ENCODE measurements at places on chromosomes 4 and X. TPM values are rescaled to one million over a fixed set of nuclear protein-coding genes. Genes with fewer than 3 reads are reported as not detected.

DNA sequence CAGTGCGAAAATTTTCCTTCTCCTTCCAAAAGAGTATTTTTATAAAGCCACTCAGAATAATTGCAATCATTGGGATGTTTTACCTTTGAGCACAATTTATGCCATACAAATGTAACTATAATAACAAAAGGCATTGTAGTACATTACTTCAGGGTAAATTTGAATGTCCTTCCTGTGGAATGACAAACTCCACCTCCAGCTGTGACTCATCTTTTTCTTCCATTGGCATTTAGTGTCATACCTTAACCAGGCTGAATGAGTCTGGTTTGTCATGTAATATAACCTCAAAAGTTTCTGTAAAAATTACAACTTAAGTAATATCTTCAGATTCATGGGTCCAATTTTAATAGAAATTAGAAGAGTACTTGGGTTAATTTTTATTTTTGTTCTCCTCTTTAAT lies 93.3 kb downstream of the TMEM47 start:
- DNase-seq = no peak

DNA sequence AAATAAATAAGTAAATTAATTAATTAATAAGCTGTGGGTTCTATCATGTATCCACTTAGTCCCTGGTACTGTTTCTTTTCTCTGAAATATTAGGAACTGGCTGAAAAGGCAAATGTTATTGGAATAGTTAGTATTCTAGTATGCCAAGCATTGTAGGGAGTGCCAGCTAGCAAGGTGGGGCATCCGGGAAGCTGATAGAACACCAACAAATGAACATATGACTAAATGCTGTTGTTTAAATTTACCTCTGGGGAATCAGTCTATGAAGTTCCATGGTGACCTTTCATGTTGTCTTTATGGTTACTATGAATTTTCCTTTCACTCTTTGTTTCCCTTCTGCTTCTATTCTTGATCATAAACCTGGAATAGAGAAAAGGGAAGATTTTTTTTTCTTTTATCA lies 32.7 kb downstream of the NUDT6 start:
- DNase-seq = no peak

GRCh38 chr4:21921526-21922180 lies 26.9 kb downstream of the KCNIP4 start:
- DNase-seq = no peak

GRCh38 chrX:107485013-107485412 lies 35.6 kb downstream of the FRMPD3 start:
- DNase-seq = no peak

GRCh38 chr4:864456-865120 lies 38.7 kb upstream of the CPLX1 start:
- no peak for DNase-seq

DNA sequence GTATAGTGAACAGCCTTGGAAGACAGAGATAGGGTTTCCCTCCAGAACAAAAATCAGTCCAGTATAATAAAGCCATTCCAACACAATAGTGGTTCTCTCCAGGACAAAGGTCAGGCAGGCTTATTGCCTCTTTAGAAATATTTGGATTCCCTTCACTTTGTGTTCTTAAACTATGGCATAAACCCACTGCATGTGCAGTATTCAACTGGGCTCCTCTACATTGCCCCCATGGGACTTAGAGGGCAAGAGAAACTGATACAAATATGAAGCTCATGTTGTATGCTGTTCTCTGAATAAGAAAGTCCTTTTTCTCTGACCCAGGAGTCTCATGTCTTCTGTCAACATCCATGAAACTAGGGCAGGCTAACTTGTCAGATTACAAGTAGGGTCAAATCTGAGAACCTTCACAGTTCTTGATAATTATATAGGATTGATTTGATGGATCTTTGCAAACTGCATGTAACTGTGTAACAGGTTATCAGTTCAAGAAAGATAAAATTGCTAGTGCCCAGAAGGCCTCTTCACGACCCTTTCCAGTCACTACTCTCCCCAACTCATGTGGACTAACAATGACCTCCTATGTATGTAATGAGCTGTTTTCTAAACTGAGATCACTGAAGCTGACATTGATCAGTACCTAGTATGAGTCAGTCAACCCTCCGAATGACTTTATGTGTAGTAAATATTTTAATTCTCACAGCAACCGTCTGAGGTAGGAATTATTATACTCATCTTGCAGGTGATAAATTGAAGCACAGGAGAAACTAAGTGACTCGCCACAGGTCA lies 31.9 kb upstream of the FAM9C start:
- peak; percentile 51 for DNase-seq

DNA sequence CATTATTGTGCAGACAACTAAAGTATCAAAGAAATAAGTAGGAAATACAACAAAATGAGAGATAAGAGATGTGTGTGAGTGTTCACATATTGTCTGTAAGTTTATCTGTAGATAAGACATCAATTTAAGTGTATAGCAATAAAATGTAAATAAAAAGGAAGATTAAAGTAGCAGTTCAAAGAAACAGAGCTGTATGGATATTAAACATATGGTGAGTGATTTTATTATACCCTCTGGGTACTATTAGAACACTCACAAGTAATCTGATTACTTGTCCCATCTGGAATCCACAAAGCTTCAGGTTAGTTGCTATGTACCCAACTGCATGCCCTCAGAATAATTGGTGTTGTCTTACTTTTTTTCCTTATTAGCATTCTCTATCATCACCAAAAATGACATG lies 747.9 kb upstream of the ADGRL3 start:
- DNase-seq = no peak

DNA sequence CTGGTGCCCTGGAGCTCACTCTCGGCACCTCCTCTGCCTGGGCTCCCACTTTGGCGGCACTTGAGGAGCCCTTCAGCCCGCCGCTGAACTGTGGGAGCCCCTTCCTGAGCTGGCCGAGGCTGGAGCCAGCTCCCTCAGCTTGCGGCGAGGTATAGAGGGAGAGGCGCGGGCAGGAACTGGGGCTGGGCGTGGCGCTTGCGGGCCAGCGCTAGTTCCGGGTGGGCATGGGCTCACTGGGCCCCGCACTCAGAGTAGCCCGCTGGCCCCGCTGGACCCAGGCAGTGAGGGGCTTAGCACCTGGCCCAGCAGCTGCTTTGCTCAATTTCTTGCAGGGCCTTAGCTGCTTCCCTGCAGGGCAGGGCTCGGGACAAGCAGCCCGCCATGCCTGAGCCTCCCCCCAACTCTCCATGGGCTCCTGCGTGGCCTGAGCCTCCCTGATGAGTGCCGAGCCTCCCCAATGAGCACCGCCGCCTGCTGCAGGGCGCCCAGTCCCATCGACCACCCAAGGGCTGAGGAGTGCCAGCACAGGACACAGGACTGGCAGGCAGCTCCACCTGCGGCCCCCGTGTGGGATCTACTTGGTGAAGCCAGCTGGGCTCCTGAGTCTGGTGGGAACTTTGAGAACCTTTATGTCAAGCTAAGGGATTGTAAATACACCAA lies 26.7 kb upstream of the FAM90A26 start:
- no peak for DNase-seq

DNA sequence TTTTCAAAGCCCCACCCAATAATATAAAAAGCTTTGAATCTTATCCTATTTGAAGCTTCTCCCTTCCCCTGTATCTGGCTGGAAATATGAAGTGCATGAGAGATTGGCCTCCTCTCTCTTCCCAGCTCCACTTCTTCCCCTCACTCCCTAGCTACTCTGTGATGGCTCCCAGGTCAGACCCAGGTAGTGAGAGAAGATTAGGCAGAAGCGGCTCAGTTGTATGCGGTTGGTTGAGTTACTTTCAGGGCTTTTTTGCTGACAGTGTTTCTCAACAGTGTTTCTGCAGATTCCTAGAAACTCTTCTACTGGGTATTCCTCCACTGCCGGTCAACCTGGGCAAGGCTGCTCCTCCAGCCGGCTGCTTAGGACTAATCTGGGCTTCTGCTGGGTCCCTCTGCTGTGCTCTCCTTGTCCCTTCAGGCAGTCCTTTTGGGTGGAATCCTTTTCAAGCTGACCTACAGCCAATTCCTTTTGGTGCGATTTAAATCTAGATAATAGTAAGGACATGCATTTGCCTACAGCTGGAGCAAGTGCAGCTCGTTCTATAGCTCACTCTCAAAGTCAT lies 87.4 kb upstream of the SLC7A11 start:
- no peak for DNase-seq

DNA sequence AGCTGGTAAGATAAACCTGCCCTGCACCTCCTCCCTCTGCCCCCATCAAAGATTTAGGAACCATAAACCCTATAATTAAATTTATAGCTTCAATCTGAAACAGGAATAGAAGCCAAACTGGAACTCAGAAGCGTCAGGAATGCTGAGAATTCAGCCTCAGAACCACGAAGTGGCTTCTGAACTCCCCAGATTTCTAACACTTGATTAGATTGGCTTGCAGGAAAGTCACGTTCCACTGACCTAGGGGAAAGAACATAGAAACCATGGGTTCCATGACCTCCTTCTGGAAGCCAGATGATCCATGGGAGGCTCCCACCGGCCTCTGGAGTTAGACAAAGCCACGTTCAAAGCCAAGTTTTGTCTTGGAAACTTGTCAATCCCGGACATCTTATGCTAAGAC lies 356.5 kb downstream of the MID1IP1 start:
- no peak for DNase-seq

GRCh38 chrX:13102636-13103035 lies 58.2 kb upstream of the FAM9C start:
- DNase-seq = peak; percentile 29

DNA sequence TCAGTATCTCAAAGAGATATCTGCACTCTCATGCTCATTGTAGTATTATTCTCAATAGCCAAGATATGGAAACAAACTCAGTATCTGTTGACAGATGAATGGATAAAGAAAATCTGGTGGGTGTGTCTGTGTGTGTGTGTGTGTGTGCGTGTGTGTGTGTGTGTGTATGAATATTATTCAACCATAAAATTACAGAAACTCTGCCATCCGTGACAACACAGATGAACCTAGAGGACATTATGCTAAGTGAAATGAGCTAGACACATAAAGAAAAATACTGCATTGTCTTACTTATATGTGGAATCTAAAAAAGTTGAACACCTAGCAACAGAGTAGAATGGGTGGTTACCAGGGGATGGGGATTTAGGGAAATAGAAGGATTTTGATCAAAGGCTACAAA lies 13.2 kb downstream of the XKRX start:
- DNase-seq = no peak

DNA sequence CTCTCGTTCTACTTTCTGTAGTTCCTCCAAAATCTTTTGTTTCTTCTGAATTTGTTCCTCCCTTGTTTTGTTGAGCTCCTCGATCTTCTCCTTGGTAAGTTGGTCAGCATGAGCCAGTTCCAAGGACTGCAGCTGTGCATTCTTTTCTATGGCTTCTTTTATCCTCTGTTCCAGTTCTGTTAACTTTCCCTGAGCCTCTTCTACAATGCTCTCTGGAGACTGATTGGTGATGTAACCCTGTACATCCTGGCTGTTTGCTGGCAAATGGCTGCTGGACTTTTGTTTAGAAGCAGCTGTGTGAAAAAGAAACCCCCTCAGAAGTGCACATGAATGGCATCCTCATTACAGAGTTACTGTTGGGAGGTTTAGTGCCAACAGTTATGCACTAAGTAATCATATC lies 70.5 kb upstream of the COX18 start:
- peak; percentile 31 for DNase-seq

DNA sequence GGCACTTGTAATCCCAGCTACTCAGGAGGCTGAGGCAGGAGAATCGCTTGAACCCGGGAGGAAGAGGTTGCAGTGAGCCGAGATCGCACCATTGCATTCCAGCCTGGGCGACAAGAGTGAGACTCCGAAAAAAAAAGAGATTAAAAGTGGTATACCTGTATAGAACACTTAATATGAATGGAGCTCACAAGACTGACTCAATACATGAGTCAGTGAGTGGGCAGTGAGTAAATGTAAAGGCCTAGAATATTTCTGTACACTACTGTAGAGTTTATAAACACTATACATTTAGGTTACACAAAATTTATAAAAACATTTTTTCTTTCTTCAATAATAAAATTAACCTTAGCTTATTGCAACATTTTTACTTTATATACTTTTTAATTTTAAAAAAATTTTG lies 93.8 kb downstream of the CENPC start:
- DNase-seq = peak; percentile 57

DNA sequence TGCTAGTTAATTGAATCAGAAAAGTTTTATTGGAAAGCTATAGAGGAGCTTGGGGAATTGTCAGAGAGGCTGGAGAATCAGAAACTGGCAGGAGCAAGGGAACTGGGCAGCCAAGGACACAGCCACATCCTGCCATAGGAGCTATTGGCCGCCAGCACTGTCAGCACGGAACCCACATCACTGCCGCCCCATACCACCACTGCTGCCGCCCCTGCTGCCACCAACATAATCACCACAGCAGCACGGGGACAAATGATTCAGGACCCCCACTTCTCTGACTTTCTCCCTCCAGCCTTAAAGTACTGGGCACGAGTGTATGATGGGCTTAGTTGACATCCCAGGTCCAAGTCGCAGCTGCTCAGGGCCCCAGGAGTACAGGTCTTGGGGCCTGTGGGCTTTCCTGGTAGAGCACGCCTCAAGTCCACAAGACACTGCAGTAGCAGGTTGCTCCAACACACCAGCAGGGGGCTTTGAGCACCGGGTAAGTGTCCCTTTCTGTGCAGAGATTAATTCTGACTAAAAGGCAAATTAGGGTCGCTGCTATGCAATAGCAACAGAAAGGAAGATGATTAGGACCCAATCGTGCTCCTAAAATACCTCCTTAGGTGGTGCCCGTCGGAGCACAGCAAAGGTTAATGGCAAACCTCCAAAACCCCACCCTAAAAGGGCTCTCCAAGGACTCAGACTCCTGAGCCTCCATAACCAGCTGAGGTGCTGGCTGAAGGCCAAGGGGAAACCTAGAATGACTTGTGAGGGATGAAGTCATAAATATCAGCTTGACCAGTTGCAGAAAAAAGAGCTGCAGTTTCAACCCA lies 6.9 kb downstream of the PJA1 start:
- DNase-seq = peak; percentile 85

DNA sequence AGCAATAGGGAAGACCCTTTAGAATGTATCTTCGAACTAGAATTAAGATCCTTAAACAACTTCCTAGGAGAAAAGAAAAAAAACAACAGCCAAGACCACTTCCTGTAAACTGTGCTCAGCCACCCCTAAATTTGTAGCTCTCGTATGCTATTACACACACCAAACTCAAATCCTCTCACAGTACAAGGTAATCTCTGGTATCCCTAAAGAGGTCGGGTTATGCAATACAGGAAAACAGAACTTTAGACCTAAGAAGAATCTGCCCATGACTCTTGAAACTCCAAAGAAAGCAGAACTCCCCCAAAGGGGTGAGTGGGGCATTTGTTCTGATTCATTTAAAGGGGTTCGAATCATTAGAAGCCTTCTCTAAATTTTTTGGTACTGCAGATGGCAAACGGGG lies 170.9 kb upstream of the CASK start:
- peak; percentile 7 for DNase-seq

- DNase-seq = no peak
Observed at GRCh38 chr4:1012034-1012739, 761 bp downstream of the FGFRL1 start.

The CYTL1 gene
- 1.4 TPM for total RNA-seq

The CSAG3 gene
- not detected for total RNA-seq

The CCKAR gene
- total RNA-seq = not detected

The FAM9B gene
- not detected for total RNA-seq

The NEXMIF gene
- under 0.01 TPM for total RNA-seq

The ZNF157 gene
- under 0.01 TPM for total RNA-seq

The TASL gene
- not detected for total RNA-seq

The SASH3 gene
- not detected for total RNA-seq

The STK32B gene
- 5.8 TPM for total RNA-seq

The PDLIM3 gene
- 11.7 TPM for total RNA-seq

The MAGEC3 gene
- total RNA-seq = not detected

The SPOCK3 gene
- total RNA-seq = not detected

The EXOC1L gene
- not detected for total RNA-seq

The SPATA4 gene
- 0.28 TPM for total RNA-seq

Measured in IMR-90 (cell line).